Stimulated activated CD4-positive, alpha-beta T cell treated with anti-CD3 and anti-CD28 coated beads, Interleukin-4, amount 100 ng/mL, for 48 hours (primary cell): ENCODE measurements at places on chromosomes 1 and 21.

- no peak for DNase-seq
Observed at GRCh38 chr1:108865316-108865910, 8.5 kb upstream of the AKNAD1 start.

- no peak for DNase-seq
Observed at GRCh38 chr1:25342846-25343245, 4.7 kb downstream of the TMEM50A start.

DNA sequence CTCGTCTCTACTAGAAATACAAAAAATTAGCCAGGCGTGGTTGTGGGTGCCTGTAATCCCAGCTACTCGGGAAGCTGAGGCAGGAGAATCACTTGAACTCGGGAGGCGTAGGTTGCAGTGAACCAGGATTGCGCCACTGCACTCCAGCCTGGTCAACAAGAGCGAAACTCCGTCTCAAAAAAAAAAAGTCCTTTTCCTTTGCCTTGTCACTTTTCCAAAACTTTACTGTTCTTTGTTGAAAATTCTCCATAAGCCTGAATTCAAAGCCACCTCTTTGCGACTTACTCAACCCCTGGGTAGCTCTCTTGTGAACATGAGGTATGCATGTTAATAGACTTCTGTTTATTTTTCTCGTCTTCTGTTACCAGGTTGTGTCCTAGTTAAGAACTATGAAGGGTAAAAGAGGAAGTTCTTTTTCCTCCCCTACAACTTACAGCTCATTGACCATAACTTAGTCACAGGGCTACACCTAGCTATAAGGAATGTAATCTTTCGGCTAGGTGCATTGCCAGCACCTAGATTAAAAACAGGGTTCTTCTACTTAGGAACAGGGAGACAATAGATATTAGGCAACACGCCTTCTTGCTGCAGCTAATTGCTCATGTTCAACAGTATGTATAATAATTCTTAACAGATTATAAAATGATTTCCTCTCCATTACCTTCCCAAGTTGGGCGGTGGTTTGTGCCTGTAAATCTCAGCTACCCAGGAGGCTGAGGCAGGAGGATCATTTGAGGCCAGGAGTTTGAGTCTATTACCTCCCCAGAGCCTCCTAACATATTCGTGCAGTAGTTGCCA, 40.9 kb downstream of the PTAFR start:
- no peak for DNase-seq

GRCh38 chr1:40997096-40997495, 17.6 kb downstream of the CTPS1 start:
- DNase-seq: no peak

- no peak for DNase-seq
Observed at GRCh38 chr21:29092102-29092959, 18.9 kb upstream of the CCT8 start.

- DNase-seq: no peak
Observed at GRCh38 chr1:193240609-193241008, 54.2 kb upstream of the B3GALT2 start.

- no peak for DNase-seq
Observed at GRCh38 chr1:186683652-186684410, 3.6 kb upstream of the PTGS2 start.

GRCh38 chr1:214003233-214003632, 15.5 kb downstream of the PROX1 start:
- DNase-seq: no peak

GRCh38 chr21:25563361-25564116, 43.7 kb downstream of the MRPL39 start:
- no peak for DNase-seq

GRCh38 chr1:17658837-17659236, 96.3 kb upstream of the ACTL8 start:
- no peak for DNase-seq

DNA sequence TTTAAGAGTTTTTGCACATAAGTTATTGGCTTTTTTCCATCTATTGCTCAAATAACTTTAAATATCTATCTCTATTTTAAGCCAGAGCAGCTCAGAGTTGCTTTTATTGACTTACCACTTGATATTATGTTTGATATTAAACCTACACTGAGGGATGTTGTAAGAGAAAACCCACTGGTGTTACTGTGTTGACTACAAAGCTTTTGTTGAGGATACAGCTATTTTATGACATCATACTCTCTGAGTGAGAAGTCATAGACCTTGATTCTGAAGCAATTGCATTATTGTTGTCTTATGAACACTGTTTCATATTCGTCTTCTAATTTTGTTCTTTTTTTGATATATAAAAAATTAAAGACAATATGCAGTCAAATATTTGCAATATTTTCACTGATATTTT, 560.4 kb downstream of the PTBP2 start:
- DNase-seq: no peak

DNA sequence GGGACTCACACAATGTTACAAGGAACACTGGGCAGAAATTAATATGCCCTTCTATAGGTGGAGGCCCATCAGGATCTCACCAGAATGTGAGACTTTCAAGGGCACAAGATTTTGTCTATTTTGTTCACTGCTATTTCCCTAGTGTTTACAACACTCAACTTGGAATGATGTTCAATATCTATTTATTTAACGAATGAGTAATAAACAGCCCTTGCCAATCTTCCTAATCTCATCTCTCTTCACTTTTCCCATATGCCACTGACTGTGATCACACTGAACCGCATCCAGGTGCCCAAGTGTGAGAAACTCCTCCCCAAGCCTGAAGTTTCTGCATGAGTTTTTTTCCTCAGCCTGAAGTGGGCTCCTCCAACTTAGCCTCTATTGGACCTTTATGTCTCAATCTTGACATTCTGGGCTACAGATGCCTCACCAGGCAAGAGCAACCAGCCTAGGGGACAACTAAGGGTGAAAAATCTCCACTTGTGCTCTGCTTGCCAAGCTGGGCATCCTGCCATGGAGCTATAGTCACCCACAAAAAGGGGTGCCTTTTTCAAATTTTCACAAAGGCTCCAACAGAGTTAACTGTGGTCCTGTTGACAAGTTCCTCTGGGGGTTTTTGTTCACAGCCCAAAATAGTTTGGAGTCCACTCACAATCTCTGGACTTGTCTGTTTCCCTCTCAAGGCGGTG, 105.6 kb downstream of the PLPP3 start:
- no peak for DNase-seq
